ENCODE measurements at places on chromosomes 1 and 21. TPM values are rescaled to one million over a fixed set of nuclear protein-coding genes. Genes with fewer than 3 reads are reported as not detected.

Gene MRPS6
- 51.9 TPM for total RNA-seq

Gene PLPPR4
- total RNA-seq, result not detected

Gene EPRS1
- total RNA-seq, result 84.4 TPM

Gene RHD
- total RNA-seq, result not detected

Gene IER5
- total RNA-seq, result 43.6 TPM

Data from A549 treated with DMSO at 1 μM for 4 hours (cell line).